ENCODE measurements at places on chromosomes 13 and 19.

- DNase-seq = peak; percentile 58
Observed at GRCh38 chr19:46371371-46371901, 24.5 kb downstream of the PPP5C start.

- DNase-seq = no peak
Observed at GRCh38 chr13:36395280-36395679, 37.0 kb upstream of the CCNA1 start.

DNA sequence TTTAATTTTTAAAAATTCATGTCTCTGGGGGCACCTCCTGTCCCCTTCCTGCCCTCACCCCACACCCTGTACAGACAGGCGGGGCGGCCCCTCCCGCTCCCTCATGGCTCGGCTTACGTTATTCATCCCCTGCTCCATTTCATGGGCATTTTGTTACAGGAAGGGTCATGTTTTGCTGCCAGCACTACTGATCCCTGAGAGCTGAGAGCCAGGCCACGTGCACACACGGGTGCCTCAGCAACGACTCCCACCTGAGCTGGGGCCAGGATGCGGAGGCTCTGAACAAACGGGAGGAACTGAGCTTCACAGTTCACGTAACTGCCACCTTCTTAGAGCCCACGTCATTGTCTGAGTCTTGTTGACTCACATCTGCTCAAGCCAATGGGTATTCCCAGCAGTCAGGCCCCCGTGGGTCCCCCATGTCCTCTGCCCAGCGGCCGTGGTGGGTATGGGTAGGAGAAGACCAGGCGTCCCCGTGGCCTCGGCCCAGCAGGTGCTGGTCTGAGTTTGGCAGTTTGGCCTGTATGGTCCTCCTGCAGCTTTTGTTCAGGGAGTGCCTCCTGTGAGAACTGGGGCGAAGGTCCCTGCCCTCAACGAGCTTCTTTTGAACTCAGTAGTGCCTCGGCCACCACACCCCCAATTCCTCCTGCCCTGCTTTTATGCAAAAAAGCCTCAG, 16.4 kb upstream of the TMEM255B start:
- no peak for DNase-seq

DNA sequence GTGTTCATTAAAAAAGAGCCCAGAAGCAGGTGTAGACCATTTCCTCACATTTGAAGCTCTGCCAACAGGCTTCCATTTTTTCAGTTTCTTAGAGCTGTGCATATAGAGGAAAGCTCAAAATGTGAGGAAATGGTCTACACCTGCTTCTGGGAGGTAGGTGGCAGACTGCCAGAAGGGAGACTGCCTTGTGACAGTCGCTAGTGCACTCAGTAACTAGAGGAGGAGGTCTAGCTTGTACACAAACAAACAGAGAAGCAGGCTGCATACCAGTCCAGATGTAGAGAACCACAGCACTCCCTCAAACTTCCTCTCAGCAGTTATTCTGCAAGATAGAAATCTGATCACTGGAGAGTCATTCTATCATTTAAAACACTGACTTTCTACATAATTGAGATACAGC, 800.2 kb downstream of the EFNB2 start:
- DNase-seq = no peak

- DNase-seq = no peak
Observed at GRCh38 chr19:18441804-18442788, 4.2 kb upstream of the ISYNA1 start.

DNA sequence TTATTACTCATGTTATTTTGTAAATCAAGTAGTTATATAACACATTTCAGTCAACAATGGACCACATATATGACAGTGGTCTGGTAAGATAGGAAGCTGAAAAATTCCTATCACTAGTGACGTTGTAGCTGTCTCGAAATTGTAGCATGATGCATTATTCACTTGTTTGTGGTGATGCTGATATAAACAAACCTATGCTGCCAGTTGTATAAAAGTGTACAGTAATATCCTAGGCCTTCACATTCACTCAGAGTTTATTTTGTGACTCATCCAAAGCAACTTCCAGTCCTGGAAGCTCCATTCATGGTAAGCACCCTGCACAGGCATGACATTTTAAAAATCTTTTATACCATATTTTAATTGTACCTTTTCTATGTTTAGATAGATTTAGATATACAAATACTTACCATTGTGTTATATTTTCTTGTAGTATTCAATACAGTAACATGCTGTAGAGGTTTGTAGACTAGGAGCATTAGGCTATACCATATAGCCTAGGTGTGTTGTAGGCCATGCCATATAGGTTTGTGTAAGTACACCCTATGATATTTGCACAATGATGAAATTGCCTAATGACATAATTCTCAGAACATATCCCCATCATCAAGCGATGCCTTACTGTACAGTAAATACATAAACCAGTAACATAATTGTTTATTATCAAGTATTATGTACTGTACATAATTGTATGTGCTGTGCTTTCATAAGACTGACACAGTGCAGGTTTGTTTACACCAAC, 49.3 kb downstream of the IFT88 start:
- DNase-seq = no peak

DNA sequence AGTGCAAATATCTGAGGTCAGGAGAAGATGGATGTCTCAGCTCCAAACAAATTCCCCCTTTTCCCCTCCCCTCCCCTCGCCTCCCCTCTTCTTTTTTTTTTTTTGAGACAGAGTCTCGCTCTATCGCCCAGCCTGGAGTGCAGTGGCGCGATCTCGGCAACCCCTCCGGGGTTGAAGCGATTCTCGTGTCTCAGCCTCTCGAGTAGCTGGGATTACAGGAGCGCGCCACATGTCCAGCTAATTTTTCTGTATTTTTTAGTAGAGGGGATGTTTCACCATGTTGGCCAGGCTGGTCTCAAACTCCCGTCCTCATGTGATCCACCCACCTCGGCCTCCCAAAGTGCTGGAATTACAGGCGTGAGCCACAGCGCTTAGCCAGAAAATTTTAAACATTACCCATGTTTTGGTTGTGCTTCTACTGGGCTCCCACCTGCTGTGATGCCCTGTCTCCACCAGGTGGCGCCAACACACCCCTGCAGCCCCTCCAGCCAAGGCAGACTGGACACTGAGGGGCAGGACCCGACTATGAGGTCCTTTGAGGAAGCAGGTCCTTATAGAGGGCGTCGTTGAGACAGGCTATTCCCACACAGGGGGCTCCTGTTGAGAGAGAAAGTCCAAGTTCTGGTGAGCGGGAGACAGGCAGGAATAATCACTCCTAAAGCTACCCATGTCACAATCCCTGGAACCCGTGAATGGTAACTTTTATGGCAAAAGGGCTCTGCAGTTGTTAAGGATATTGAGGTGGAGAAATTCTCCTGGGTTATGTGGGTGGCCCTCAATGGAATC, 6.3 kb downstream of the ERICH4 start:
- DNase-seq = peak; percentile 82

DNA sequence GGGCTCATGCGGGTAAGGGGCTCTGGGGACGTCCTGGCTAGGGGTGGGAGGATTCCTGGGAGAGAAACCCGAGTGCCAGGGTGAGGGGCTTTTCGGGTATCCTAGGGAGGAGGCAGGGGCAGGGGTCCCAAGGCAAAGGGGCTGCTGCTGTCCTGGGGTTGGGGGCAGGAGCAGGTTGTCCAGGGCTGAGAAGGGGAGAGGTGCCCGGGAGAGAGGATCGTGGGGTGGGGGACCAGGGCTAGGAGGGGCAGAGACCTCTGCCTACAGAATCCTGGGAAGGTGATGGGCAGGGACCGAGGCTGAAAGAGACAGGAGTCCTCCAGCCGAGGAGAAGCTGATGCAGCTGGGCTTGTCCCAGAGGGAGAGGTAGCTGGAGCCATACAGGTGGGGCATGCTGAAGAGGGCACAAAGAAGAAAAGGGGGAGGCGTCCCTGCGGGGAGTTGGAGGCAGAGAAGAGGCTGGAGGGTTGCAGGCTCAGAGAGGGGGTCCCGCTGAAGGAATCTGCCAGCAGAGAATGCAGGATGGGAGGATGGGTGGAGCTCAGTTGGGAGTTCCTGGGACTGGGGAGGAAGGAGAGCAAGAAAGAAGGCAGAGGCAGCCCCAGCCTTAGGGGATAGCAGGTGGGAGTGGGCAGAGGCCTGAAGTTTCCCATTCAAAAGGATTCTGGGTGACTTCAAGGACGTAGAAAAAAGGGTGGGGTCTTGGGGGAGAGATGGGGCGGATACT, 574 bp downstream of the CYP2S1 start:
- DNase-seq = no peak

GRCh38 chr19:1257475-1258162, 9.2 kb downstream of the MIDN start:
- no peak for DNase-seq

GRCh38 chr19:3251229-3251628, 26.8 kb downstream of the CELF5 start:
- no peak for DNase-seq

GRCh38 chr13:47413112-47413511, 516.3 kb upstream of the HTR2A start:
- no peak for DNase-seq

- DNase-seq = no peak
Observed at GRCh38 chr13:97120346-97120745, 101.8 kb upstream of the MBNL2 start.

DNA sequence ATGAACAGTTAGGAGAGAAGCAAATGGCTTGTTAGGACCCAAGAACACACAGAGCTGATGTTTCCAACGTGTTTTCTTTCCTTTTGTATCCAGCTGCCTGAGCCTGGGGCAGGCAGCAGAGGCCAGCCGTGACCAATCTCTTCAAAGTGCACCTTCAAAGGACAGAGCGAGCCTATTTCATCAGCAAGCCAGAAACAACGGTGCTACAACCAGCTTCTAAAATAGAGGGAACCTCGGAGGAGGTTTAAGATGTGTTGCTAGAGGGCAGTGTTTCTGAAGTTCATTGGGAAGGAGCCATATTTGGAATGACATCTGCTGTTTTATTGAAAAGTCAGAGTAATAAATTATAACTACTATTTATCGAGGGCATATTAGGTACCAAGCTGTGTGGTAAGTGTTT, 56.2 kb upstream of the RFC3 start:
- no peak for DNase-seq

GRCh38 chr19:18126097-18126496, 26.9 kb upstream of the PIK3R2 start:
- no peak for DNase-seq

GRCh38 chr19:7450243-7451223, 38.3 kb downstream of the PEX11G start:
- DNase-seq = no peak

GRCh38 chr13:67136157-67136556, 94.0 kb downstream of the PCDH9 start:
- no peak for DNase-seq

GRCh38 chr13:76027131-76027530, 391.0 kb downstream of the LMO7 start:
- DNase-seq = no peak

DNA sequence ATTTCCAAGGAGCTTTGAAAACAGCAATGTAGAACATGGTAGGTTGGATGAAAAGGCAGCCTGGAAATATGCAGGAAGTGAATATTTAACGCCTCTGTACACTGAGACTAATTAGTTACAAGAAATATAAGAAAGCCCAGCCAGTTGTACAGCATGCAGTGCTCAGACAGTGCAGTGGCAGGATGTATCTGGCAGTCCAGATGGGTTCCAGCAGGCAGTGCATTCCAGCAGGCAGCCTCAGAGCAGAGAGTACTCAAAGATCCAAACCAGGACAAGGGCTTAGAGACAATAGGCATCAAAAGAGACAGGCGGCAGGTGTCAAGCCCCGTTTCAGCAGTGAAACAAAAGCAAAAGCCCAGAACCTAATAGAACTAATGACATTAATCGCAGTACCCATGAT, 2776.3 kb downstream of the PCDH9 start:
- DNase-seq = no peak

- no peak for DNase-seq
Observed at GRCh38 chr13:99439850-99440604, 61.2 kb upstream of the TM9SF2 start.

- no peak for DNase-seq
Observed at GRCh38 chr19:29677001-29677817, 11.9 kb downstream of the PLEKHF1 start.

DNA sequence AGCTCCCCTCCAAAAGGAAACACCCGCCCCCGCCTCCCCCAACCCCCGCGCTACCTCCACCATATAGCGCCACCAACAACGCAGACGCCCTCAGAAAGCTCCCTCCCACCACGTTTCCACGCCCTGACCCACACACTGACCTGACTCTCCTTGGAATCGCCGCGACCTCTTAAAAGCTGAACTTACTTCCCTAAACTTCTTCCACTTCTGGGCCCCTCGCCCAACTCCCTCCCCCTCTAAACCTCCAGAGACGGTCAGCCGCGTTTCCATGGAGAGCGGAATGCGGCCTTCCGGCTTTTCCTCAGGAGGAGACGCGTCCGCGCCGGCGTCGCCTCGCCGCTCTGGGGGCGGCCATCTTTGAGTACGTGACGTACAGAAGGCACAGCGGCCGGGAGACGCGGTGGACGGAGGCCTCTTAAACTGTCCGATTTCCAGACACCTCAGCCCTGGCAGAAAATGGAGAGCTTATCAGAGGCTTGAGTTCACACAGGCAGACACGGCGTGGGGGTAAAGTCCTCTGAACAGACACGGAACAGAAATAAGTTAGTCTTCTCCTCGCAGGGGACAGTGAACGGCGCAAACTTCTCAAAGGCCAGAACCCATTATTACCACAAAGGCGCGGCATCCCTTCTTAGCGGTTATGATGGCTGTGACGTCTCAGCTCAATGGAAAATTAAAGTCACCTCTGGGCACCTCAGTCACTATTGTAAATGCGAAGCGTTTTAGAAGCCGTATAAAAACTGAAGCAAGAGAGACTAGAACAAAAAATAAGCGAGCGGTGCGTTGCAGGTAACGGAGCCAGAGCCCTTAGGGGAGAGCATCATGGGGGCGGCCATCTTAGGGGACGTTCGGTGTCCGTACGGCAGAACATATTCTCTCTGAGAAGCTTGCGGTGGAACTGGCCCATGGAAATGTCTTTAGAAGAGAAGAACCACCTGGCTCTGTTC, at the start of gene ZNF432:
ZNF432 (minus strand) TSS at position 284 of the 947 bp plus-strand sequence. CDS start 1,970 bp downstream, outside the sequence.
- DNase-seq = peak; percentile 96

- no peak for DNase-seq
Observed at GRCh38 chr19:39372941-39373340, 18.0 kb downstream of the PAF1 start.

GRCh38 chr19:13036366-13036976, 41.2 kb downstream of the NFIX start:
- DNase-seq = no peak

GRCh38 chr13:89568746-89569145, 1778.7 kb upstream of the MIR17HG start:
- no peak for DNase-seq

DNA sequence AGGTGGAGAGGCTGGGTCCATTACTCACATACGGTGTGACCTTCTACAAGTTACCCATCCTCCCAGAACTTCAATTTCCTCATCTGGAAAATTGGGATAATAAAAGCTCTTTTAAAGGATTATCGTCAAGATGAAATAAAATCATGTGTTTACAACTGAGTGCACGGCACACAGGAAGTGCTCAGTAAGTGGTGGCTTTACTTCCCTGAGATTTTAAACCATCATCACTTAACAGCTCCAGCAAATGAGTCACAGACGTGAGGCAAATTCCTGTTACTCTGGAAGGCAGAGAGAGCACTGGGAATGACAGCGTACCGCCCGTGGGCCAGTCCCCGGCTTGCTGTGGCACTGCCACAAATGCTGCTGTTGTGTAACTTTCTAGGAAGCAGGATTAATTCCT, 64.1 kb downstream of the MRPL57 start:
- DNase-seq = no peak

All from suprapubic skin (tissue), 4 donors.